ENCODE measurements at places on chromosomes 12 and 14. TPM values are rescaled to one million over a fixed set of nuclear protein-coding genes. Genes with fewer than 3 reads are reported as not detected.

GRCh38 chr14:59377491-59377890 is 87.7 kb downstream of the GPR135 start:
- H3K27me3 ChIP-seq, result peaks cover 3% of the 10 kb centered on the region
- H3K4me1 ChIP-seq, result no peaks in the 10 kb centered on the region
- DNase-seq, result no peak
- peaks cover 4% of the 10 kb centered on the region for H3K36me3 ChIP-seq
- no peak overlapping the region for H3K27ac ChIP-seq
- no peak overlapping the region for H3K4me3 ChIP-seq

- no peaks in the 10 kb centered on the region for H3K36me3 ChIP-seq
- no peaks in the 10 kb centered on the region for H3K27me3 ChIP-seq
- DNase-seq, result no peak
- H3K27ac ChIP-seq, result no peak overlapping the region
- H3K4me3 ChIP-seq, result no peak overlapping the region
Measured at GRCh38 chr12:25713264-25713663, 160.2 kb upstream of the LMNTD1 start.

DNA sequence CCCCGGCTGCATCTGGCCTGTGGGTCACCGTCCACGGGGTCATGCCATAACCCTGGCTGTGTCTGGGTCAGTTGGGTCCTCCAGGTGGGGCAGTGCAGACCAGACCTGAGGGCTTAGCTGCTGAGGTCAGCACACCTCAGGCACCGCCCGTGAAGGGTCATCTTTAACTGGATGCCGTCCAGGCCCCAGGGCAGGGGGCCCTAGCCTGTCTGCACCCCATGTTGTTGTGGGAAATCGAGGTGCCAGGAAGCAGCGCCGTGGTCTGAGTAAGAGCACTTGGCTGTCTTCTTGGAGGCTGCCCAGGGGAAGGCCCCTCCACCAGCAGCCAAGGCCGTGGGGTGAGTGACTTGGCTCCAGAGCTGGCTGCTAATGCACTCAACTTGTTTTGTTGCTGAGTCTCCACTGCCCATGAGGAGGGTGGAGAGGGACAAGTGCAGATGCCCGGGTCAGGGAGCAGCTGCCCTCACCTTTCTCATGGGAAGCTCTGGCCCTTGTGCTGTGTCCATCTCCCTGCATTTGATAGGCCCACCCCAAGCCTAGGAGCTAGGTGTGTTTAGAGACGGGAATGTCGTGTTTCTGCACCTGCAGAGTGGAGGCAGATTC is 317.2 kb downstream of the TMEM121 start:
- no peak overlapping the region for H3K27ac ChIP-seq
- no peaks in the 10 kb centered on the region for H3K27me3 ChIP-seq
- H3K4me1 ChIP-seq, result no peaks in the 10 kb centered on the region
- H3K4me3 ChIP-seq, result no peak overlapping the region
- peaks cover 2% of the 10 kb centered on the region for H3K36me3 ChIP-seq

DNA sequence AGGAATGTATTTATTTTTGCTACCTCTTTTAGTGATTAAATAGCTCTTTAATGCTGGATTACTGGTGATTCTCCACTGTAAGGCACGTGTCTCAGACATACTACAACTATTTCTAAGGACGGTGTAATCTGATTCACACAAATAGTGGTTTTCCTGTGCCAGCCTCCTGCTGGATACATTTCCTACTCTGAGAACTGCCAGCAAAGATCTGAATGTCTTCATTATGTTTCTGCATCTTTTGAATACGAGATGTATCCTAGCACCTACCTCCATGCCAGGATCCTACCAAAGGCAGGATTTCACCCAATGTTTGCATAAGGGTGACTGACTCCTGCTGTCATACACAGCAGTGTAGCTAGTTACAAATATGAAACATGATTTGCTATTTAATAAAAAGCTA is 120.6 kb downstream of the PRICKLE1 start:
- H3K4me3 ChIP-seq, result no peak overlapping the region
- peaks cover 65% of the 10 kb centered on the region for H3K36me3 ChIP-seq
- no peaks in the 10 kb centered on the region for H3K27me3 ChIP-seq
- peaks cover 27% of the 10 kb centered on the region for H3K4me1 ChIP-seq
- H3K27ac ChIP-seq, result no peak overlapping the region
- DNase-seq, result no peak

- H3K27me3 ChIP-seq, result no peaks in the 10 kb centered on the region
- peaks cover 41% of the 10 kb centered on the region for H3K36me3 ChIP-seq
Measured at GRCh38 chr12:91144053-91144452, 32.8 kb upstream of the LUM start.

- DNase-seq, result no peak
- H3K27ac ChIP-seq, result no peak overlapping the region
- H3K27me3 ChIP-seq, result peaks cover 9% of the 10 kb centered on the region
- no peaks in the 10 kb centered on the region for H3K36me3 ChIP-seq
Measured at GRCh38 chr12:75959506-75959905, 72.1 kb downstream of the PHLDA1 start.

DNA sequence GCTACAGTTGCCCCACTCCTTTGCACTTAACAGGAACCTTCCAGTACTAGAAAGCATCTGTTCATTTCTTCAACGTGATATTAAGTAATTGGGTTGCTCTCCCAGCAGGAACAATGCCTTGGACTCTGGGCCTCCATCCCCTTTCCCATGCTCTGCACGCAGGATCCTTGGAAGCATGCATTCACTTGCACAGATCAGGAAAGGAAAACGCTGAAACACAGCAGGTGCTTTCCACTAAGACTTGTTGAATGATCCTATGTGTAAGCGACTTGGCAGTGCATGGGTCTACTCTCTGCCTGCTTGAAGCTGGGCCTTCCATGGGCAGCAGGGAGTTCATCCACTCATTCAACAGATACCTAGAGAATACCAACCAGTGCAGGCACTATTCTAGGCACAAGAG is 2.3 kb downstream of the LTBP2 start:
- no peak for DNase-seq
- peak overlapping the region; percentile 88 for H3K4me3 ChIP-seq
- peaks cover 10% of the 10 kb centered on the region for H3K36me3 ChIP-seq
- peaks cover 72% of the 10 kb centered on the region for H3K4me1 ChIP-seq
- peak overlapping the region; percentile 59 for H3K27ac ChIP-seq
- no peaks in the 10 kb centered on the region for H3K27me3 ChIP-seq

DNA sequence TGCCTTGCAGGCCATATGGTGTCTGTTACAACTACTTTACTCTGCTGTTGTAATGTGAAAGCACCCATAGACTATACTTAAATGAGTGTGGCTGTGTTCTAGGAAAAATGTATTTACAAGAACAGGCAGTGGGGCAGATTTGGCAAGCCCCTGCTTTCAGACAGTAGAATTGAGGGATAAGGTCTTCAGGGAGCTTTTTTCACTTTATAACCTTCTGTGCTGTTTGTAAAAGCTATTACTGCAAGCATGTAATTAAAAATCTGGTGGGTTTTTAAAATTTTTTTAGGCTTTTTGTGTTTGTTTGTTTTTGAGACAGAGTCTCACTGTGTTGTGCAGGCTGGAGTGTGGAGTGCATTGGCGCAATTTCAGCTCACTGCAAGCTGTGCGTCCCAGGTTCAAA is 73.9 kb downstream of the VEZT start:
- H3K27me3 ChIP-seq, result no peaks in the 10 kb centered on the region
- H3K4me3 ChIP-seq, result no peak overlapping the region
- DNase-seq, result no peak
- peaks cover 39% of the 10 kb centered on the region for H3K36me3 ChIP-seq

- no peak overlapping the region for H3K4me3 ChIP-seq
- H3K4me1 ChIP-seq, result peaks cover 2% of the 10 kb centered on the region
- no peaks in the 10 kb centered on the region for H3K36me3 ChIP-seq
- no peak overlapping the region for H3K27ac ChIP-seq
- peaks cover 15% of the 10 kb centered on the region for H3K27me3 ChIP-seq
Measured at GRCh38 chr12:94721173-94721572, 70.8 kb upstream of the TMCC3 start.

DNA sequence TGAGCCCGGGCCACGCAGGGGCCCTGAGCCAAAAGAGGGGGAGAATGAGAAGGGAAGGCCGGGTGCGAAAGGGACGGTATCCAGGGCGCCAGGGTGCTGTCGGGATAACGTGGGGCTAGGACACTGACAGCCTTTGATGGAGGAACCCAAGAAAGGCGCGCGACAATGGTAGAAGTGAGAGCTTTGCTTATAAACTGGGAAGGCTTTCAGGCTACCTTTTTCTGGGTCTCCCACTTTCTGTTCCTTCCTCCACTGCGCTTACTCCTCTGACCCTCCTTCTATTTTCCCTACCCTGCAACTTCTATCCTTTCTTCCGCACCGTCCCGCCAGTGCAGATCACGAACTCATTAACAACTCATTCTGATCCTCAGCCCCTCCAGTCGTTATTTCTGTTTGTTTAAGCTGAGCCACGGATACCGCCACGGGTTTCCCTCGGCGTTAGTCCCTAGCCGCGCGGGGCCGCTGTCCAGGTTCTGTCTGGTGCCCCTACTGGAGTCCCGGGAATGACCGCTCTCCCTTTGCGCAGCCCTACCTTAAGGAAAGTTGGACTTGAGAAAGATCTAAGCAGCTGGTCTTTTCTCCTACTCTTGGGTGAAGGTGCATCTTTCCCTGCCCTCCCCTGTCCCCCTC is 3.0 kb downstream of the SSTR1 start:
- H3K36me3 ChIP-seq, result no peaks in the 10 kb centered on the region
- peaks cover 53% of the 10 kb centered on the region for H3K27me3 ChIP-seq
- no peaks in the 10 kb centered on the region for H3K4me1 ChIP-seq

- no peak overlapping the region for H3K4me3 ChIP-seq
- peak; percentile 25 for DNase-seq
- H3K27ac ChIP-seq, result no peak overlapping the region
- no peaks in the 10 kb centered on the region for H3K4me1 ChIP-seq
- H3K27me3 ChIP-seq, result peaks cover 6% of the 10 kb centered on the region
Measured at GRCh38 chr14:69754487-69754886, 12.5 kb upstream of the SRSF5 start.

- H3K27ac ChIP-seq, result no peak overlapping the region
- H3K4me1 ChIP-seq, result peaks cover 24% of the 10 kb centered on the region
- no peak overlapping the region for H3K4me3 ChIP-seq
- DNase-seq, result no peak
- H3K27me3 ChIP-seq, result no peaks in the 10 kb centered on the region
- H3K36me3 ChIP-seq, result no peaks in the 10 kb centered on the region
Measured at GRCh38 chr12:104182621-104183378, 32.8 kb upstream of the TXNRD1 start.

Gene C12orf50
- total RNA-seq, result not detected

Gene MYBPC1
- total RNA-seq, result not detected

Gene IL22
- not detected for total RNA-seq

Gene FIGNL2
- total RNA-seq, result 0.08 TPM

Gene P2RX7
- 0.08 TPM for total RNA-seq

Gene SERPINA6
- total RNA-seq, result not detected
